CD14-positive monocyte (primary cell): ENCODE measurements at places on chromosomes 12 and 14.
A peak's percentile ranks its signal among the peaks of the same experiment; 100 is the strongest.

GRCh38 chr12:121095544-121096198, 37.0 kb upstream of the P2RX7 start:
- DNase-seq: peak; percentile 77

- DNase-seq: no peak
These were observed 371.2 kb upstream of the LRFN5 start for GRCh38 chr14:41235466-41235865.

- no peak for DNase-seq
These were observed 14.7 kb upstream of the ENDOU start for GRCh38 chr12:47739979-47740378.

GRCh38 chr12:128942960-128943477, 89.7 kb downstream of the GLT1D1 start:
- no peak for DNase-seq

DNA sequence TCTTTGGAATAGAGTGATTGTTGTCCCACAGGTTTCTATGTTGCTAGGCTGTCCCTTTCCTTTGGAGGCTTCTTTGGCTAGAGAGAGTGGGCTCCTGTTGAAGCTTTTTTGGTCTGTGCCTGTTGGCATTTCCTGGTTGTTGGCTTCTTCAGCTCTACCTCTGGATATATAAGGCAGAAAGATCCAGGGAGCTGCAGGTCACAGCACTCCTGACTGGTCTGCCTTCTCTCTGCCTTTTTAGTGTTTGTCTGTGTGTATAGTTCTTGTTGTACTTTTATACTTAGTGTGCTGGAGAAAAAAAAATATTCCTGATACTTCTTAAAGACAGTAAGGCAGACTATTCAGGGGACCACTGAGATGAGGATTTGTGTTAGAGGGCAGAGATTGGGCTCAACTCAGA, 202.7 kb downstream of the FBXL14 start:
- DNase-seq: no peak

DNA sequence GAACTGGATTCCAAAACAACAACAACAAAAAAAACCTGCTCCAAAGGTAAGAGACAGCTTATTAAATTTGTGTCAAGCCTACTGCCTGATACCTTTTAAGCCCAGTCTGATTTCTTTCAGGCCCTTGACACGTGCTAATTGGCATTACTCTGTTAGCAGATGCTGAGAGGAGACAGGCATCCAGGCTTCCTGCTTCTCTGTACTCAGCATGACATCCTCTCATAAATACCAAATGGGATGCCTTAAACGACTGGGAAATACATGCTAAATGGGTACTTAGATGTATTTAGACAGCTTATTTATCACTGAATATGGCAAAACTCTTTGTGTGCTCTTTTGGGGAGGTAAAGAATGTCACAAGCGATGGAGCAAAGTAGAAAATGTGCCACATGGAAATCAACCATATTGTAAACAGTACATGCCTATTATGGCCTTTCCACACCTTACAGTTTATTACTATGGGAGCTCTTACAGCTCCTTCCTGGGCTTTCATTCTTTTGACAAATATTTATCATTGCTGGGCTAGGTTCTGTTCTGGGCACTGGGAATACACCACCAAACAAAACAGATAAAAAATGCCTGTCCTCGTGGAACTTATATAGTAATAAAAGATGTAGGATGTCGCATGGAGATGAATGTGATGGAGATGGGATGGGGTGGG, 11.5 kb upstream of the PCED1B start:
- DNase-seq: no peak

- DNase-seq: peak; percentile 67
These were observed 53.3 kb upstream of the LRRK2 start for GRCh38 chr12:40171501-40171900.

DNA sequence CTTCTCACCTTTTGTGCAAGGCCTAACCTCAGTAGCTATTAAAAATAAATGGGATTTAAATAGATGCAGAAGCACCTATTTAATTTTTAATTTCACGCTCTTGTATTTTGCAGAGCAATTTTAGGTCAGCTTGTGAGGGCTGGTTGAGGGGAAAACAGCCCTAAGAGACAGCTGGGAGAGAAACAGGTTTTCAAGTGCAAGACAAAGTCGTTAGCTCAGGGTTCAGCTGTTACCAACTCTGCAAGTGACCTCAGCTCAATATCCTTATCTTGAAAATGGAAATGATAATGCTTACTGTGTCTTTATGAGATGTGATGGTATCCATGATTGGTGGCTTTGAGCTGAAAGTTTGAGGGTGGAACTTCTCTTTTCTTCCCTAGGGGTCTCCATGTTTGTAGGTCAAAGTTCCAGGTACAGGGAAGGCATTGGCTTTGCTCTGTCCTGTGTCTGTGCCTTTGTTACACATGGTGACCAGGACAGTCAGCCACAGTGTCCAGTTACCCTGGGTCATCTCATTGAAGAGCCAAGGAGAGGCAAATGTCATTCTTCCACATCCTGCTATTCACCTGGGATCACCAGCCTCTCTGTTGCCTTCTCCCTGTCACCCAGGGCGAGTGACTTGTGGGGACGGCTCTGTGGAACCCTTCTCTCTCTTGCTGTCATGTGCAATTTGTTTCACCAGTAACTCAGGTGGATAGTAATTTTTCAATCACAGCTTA, 100.3 kb downstream of the SAMD4A start:
- DNase-seq: no peak

GRCh38 chr12:69102856-69103255, 136.5 kb upstream of the CPSF6 start:
- DNase-seq: peak; percentile 78

- no peak for DNase-seq
These were observed 113.8 kb downstream of the LRRK2 start for GRCh38 chr12:40338621-40339020.

- DNase-seq: no peak
These were observed 63.4 kb upstream of the AEBP2 start for GRCh38 chr12:19375888-19376287.

- no peak for DNase-seq
These were observed 49.4 kb upstream of the RERG start for GRCh38 chr12:15270591-15270990.

DNA sequence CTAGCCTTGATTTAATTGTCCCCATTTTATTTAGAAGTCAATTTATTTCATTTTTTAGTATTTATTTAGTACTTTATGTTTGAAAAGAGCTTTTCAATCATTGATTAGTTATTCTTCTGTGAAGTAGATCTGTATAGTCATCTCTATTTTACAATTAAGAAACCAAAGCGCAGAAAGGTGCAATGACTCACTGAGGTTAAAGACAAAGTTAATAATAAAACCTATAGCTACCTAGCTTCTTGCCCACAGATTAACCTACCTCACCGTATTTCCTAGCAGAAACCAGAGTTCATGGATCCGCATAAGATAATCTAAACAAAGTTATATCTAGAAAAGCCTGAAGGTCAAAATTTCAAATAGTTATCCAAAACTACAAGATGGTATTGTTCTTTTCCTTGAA, 176.4 kb downstream of the GRIN2B start:
- DNase-seq: no peak

GRCh38 chr12:15534874-15535273, 212.6 kb downstream of the PTPRO start:
- peak; percentile 71 for DNase-seq

DNA sequence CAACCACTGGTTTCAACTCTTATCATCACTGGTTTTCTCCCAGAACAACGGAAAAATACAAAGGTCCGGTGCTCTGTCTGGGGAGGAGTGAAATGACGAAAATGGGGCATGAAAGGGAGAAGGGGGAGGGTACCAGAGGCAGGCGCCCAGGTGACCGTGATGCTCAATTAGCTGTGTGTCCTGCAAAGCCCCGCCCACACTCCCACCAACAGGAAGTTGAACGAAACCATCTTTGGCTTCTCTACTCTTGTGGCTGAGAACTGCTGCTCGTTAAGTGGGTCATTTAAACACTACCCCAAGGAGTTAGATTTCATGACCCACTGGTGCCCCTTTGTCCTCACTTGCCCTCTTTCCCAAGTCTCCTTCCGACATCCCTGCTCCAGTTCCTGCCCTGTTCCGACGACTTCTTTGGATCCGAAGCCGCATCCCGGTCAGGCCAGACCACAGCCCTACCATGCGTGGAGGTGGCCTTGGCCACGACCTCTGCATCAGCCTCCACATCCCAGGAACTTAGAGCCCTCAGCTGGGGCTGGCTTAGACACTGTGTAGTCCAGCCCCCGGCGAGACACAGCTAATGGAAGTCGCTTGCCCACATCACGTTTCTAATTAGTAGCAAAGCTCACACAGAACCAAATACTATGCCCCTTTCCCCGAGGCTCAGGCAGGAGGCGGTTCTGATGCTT, 11.4 kb upstream of the LRTM2 start:
- no peak for DNase-seq

DNA sequence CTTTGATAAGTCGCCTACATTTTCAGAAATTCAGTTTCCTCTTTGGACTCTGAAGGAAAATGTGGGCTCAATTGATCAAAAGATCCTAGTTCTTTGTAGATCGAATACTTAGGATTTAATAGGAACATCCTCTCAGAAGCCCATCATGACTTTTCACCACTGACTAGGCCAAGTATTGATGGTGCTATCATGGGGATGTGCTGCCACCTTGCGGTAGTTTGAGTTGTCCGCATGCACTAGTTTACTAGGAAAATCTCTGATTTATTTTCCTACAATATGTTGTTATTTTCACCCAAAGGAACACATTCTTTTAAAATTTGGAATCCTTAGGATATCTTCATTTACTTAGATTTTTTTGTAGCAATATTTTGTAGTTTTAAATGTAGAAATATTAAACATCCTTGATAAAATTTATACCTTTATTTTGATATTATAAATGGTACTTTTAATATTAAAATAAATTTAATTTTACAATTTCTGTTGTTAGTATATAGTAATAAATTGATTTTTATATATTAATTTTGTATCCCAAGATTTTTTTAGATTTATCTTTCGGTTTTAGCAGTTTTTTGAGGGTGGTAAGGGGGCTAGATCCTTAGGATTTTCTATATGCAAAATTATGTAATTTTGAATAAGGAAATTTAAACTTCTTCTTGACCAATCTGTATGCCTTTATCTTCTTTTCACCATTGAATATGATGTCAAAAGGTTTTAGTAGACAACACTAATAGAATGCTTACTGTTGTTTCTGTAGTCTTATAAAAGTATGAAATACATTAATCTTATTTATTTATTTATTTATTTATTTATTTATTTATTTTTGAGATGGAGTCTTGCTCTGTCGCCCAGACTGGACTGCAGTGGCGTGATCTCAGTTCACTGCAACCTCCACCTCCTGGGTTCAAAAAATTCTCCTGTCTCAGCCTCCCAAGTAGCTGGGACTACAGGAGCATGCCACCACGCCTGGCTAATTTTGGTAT, 52.9 kb upstream of the OR9K2 start:
- peak; percentile 82 for DNase-seq

GRCh38 chr14:72651714-72652113, 242.2 kb downstream of the DPF3 start:
- DNase-seq: no peak

DNA sequence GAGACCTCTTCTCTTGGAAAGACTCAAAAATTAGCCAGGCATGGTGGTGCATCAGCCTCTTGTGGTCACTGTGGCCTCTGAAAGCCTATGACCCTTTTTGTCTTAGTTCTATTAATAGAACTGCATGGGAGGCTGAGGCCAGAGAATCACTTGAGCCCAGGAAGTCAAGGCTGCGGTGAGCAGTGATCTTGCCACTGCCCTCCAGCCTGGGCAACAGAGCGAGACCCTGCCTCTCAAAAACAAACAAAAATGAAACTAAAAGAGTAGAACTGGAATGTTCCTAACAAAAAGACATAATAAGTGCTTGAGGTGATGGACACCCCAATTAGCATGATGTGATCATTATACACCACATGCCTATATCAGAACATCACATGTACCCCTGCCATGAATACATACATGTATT, 197.0 kb upstream of the EEA1 start:
- DNase-seq: no peak

- DNase-seq: peak; percentile 36
These were observed 26.5 kb downstream of the WDHD1 start for GRCh38 chr14:55000381-55000780.

DNA sequence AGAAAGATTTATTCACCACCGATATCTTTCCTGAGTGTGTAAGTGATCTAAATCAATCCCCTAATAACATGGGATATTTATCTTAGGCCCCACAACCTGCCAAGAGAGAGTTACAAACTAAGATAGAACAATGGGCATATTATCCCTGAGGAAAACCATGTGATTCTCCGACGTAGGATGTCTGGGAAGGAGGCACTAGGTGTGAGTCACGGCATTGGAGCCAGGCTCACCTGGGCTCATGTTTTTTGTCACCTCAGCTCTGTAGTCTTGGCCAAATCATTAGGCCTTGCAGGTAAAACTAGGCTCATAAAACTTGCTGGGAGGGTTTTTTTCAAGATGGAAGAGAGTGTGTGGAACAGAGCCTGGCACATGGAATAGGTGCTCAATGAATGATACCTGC, 129.7 kb upstream of the PLEKHG7 start:
- DNase-seq: no peak
